ENCODE measurements at places on chromosomes 3 and 15.

- no peak for DNase-seq
These were observed 2.0 kb downstream of the ISLR start for GRCh38 chr15:74175271-74176191.

DNA sequence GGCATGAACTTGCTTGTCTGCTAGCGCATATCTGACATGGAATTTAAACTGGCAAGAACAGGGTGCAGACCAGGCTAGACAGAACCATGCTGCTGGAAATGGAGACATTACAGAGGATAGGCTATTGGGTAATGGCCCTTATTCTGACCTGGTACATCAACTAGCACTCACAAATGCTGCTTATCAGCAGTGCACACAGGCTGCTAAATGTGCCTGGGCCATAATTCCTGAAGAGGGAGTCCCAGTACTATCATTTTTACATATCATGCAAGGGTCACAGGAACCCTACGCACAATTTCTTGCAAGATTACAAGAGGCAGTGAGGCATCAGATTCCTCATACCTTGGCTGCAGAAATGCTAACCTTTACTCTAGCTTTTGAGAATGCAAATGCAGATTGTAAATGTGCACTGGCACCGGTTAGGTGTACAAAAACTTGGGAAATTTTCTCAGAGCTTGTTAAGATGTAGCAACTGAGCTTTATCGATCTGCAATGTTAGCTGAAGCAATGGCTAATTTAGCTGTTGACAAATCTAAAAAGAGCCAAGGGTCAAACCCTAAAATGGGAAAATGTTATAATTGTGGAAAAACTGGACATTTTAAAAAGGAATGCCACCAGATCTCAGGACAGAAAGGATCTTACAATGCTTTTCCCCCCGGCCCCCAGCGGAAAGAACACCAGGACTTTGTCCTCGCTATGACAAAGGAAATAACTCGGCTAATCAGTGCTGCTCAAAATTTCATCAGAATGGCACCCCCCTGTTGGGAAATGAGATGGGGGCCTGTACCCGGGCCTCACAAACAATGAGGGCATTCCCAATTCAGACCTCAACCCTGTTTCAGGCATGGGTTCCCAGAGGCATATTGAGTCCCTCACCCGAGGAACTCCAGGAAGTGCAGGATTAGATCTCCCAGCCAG lies 21.1 kb downstream of the CCRL2 start:
- no peak for DNase-seq

DNA sequence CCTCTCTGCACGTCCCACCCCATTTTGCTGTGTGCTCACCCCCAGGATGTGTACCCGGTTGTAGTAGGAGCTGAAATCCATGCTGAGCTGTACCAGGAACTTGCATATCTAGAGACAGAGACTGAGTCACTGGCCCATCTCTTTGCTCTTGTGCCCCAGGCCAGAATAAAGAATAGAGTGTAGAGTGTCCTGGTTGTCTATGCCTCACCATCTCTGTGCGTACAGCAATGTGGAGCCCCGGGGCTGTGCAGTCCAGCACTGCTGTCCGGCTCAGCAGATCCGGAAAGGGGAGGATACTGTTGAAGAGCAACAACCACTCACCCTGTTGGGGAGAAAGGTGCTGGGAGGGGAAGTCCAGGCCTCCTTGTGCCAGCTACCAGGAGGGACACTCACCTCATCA lies 2.6 kb downstream of the DALRD3 start:
- DNase-seq, result no peak

GRCh38 chr3:129282727-129283327 lies 4.2 kb downstream of the HMCES start:
- peak; percentile 93 for DNase-seq

- DNase-seq, result no peak
These were observed 68.5 kb downstream of the FMN1 start for GRCh38 chr15:33125894-33126537.

DNA sequence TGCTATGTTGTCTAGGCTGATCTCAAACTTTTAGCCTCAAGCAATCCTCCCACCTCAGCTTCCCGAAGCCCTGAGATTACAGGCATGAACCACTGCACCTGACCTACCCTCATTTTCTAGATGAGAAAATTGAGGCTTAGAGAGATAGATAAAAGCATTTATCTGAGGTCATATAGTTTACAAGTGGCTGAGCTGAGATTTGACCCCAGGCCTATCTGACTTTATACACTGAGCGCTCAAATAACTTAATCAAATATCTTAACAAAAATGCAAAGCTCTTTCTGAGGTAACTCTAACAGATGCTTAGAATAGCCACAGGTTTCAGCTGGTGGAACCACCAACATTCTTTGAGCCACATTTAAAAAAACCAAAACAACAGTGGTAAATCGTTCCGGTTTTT lies 5.5 kb downstream of the PLS1 start:
- no peak for DNase-seq

GRCh38 chr3:51539291-51539941 lies 897 bp downstream of the RAD54L2 start:
- peak; percentile 41 for DNase-seq

GRCh38 chr3:186783731-186784515 lies 546 bp downstream of the EIF4A2 start:
- peak; percentile 62 for DNase-seq

GRCh38 chr3:72924055-72924454 lies 36.2 kb downstream of the GXYLT2 start:
- no peak for DNase-seq

Data from HCEC 1CT (cell line).